ENCODE measurements at places on chromosomes 6 and 20.

DNA sequence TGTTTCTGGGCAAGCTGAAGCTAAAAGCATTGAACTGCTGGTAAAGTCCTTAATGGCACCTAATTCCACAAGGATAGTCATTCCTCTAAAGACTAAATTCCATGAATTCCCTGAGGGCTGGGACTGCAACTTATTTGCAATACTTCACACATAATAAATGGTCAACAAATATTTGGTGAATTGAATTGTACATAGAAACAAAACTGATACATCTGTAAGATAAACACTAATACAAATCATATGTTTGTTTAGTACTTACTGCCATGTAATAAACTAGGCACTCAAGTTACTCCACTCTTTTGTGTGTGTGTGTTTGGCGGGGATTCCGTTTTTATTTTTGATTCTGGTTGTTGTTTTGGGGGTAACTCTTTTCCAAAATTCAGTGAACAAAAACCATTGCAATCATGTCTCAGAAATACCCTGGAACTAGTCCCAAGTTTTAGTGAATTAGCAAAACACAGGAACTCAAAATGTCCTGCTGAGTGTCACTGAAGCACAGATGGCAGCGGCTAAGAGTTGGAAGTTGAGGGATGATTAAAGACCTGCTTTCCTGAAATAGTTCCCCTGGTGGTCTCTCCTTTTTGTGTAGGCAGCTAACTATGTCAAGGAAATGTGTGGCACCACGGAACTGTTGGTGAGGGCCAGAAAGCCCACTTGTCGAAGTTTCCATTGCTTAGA is 74.8 kb upstream of the SNRPB2 start:
- DNase-seq, result no peak

- no peak for DNase-seq
Observed at GRCh38 chr6:35082733-35083403, 58.3 kb downstream of the TCP11 start.

DNA sequence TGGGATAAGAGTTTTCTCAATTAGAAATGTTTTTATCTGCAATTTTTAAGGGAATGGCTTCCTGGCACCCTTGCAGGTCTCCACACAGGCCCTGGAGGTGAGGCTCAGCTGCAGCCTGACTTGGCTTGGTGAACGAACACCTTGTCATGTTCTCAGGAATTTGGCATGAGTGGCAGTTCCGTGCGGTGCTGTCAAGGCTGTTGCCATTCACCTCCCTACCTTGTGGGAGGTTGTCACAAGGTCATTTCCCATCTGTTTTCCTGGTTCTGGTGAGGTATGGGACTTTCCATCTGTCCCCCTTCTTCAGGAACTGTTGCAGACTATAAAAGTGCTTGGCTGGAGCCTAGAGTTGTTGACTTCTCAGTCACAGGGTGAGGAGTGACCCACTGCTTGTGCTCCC is 82.9 kb downstream of the ELOVL4 start:
- DNase-seq, result no peak

DNA sequence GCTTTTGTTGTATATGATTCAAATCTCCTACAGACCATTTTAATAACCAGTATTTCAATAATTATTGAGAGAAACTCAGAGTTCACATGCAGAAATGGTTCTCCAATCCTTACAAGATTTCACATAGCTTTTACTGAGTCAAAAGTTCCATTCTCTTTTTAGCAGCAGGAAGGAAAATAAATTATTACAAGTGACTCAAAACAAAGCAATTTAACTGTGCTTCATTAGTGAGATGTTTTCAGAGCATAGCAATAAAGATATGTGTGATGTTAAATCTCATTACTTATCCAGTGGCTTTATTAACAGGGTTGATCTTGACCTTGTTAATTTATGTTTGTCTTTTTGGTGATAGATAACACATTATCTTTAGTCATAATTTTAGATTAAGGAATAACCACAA is 22.0 kb downstream of the KIF13A start:
- DNase-seq, result no peak

DNA sequence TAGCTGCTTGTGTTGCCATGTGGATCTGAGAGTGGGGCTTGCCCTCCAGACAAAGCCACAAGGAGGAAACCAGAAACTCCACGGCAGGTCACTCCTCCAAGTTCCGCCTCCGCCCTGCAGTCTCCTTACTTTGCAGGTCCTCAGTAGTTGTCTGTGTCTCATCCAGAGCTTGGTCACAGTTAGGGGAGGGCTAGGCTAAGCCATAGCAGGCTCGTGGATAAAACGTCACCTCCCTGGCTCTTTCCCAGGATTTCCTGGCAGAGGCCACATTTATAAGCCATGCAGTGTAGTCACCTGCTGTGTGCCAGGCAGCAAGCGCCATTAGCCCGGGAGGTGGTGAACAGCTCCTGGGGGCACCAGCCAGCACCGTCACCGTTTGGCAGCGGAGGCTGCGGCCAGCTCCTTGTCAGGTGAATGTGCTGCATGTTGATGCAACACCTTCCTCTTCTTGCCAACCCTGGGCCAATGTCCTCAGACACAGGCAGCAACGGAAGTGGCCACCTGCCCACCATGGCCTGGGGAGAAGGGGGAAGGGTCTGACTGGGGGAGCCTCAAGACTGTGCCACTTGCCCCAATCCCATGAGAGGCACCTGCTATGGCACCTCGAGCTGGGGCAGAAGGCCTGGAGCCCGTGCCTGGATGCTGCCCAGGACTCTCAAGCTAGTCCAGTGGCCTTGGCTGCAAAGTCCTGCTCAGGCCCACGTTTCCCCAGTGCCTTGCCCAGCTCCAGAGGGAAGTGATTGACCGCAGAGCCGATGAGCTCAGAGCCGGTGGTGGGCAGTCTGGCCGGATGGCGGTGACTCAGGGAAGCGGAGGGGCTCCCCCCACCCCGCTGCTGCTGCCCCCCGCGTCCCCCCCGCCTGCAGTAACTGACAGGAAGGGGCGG is 39.0 kb upstream of the SLCO4A1 start:
- DNase-seq, result peak; percentile 30

- no peak for DNase-seq
Observed at GRCh38 chr6:169328112-169328801, 74.6 kb upstream of the THBS2 start.

- no peak for DNase-seq
Observed at GRCh38 chr6:106370639-106371038, 10.1 kb downstream of the CRYBG1 start.

DNA sequence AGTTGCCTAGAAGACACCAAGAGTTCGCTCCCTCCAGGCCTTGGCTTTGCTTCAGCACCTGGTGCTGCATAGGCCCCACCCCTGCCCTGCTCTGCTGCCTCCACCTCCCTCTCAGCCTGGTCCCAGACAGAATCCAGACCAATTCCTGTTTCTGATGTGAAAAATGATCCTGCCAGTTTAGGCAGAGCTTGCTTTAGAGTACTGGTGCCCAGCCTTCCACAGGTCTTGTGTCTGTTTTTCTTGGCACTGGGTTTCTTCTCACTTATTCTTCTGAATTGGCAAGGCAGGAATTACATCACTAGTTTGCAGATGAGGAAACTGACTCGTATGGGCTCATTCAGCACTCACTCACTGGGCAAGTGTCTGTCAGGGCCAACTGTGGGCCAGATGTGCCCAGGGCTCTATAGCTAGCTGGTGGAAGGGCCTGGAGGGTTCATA is 53.0 kb downstream of the HLA-A start:
- DNase-seq, result no peak

DNA sequence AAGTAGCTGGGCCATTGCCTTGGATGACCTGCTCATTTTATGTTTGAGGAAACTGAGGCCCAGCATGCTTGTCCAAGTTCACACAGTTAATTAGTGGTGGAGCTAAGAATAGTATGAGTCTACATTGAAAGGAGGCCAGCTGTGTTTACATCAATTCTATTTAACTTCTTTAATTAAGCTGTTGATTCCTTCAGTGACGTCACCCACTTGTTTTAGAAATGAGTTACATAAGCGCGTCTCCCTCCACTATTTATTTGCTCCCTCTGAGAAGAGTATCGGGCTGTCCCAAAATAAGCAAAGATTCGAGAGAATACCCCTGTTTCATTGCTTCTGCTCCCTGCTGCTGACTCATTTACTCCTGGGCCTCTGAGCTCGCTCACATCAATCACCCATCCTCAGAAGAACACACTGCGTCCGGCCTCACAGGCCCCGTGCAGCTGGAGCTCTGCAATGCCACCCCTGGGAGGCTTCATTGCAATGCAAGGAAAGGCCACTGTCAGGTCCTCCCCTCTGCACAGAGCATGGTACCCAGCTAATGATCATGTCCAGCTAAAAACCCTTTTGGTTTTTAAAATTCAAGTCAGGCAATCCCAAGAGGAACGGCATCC is 74.8 kb upstream of the BMP2 start:
- DNase-seq, result no peak

- no peak for DNase-seq
Observed at GRCh38 chr20:17799575-17800227, 99.9 kb downstream of the BANF2 start.

- DNase-seq, result no peak
Observed at GRCh38 chr20:32439132-32439829, 81.2 kb downstream of the ASXL1 start.

DNA sequence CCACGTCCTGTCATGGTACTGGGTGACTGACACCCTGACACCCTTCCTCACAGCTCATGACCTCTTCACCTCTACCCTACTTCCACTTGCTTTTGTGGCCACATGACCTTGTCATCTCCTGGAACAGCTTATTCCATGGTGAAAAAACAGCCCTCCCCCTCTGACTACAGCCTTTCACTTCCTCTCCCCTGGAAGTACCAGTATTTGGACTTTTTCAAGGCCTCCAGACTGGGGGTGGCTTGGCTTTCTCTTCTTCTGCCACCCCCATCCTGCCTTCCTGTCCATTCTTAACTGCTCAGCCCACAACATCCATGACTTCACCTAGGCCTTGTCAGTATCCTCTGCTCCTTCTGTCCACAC is 168.4 kb downstream of the CARMIL1 start:
- no peak for DNase-seq
